ENCODE measurements at places on chromosomes 13 and 19.
A peak's percentile ranks its signal among the peaks of the same experiment; 100 is the strongest.

GRCh38 chr19:33724721-33725060 is 72.0 kb upstream of the KCTD15 start:
- peak; percentile 98 for DNase-seq

DNA sequence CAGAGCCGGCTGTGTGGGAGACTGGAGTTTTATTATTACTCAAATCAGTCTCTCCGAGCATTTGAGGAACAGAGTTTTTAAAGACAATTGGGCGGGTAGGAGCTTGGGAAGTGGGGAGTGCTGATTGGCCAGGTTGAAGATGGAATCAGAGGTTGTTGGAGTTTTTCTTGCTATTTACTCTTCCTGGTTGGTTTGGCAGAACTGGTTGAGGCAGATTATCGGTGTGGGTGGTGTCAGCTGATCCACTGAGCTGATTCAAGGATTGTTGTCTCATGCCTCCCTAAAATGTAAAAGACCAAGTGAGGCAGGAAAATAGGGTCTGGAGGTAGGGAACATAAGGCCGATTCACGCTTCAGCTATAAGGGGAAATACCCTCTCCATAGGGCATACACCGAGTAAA is 1.3 kb upstream of the TDRD12 start:
- DNase-seq = no peak

DNA sequence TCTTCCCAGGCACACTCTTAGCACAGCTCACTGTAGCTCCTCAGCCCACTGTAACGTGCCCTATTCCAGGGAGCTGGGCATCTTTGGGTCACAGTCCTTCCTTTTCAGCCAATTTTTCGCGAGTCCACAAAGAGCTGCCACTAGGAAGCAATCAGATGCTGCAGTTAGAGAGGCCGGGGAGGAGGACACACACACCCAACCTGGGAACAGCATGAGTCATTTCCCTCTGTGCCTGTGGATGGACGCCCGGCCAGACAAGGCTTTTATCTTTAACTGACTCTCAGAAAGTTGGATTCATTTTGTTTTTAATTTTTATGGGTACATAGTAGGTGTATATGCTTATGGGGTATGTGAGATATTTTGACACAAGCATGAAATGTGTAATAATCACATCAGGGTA is 918.6 kb downstream of the UQCRFS1 start:
- DNase-seq = no peak

DNA sequence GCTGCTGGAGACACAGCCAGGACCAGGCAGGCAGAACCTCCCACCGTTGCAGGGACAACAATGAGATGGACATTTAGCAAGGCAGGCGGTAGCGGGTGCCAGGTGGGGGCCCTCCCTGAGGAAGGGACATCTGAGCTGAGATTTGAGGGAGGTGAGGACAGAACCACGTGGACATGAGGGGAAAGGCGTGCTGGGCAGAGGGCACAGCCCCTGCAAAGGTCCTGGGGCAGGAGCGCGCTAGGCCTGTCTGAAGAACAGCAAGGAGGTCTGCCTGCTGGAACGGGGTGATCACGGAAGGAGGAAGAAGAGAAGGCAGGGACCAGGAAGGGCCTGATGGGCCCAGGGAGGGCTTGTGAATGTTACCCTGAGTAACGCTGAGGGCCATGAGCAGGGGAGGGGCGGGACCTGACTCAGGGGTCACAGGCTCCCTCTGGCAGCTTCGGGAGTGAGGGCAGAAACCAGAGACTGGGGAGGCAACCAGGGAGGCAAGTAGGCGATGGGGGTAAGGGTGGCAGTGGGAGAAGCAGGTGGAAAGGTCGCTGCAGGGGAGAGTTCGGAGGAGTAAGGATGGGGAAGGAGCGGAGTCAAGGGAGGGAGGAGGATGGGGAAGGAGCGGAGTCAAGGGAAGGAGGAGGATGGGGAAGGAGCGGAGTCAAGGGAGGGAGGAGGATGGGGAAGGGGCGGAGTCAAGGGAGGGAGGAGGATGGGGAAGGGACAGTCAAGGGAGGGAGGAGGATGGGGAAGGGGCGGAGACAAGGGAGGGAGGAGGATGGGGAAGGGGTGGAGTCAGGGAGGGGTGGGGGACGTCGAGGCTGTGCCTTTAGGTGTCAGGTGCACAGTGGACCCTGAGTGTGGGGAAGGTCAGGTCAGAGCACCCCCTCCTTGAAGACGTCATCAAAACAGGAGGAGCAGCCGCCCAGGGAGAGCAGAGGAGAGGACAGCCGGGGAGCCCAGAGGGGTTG is 15.7 kb upstream of the B3GNT3 start:
- no peak for DNase-seq

- no peak for DNase-seq
Observed at GRCh38 chr13:38008636-38009035, 139.1 kb upstream of the TRPC4 start.

DNA sequence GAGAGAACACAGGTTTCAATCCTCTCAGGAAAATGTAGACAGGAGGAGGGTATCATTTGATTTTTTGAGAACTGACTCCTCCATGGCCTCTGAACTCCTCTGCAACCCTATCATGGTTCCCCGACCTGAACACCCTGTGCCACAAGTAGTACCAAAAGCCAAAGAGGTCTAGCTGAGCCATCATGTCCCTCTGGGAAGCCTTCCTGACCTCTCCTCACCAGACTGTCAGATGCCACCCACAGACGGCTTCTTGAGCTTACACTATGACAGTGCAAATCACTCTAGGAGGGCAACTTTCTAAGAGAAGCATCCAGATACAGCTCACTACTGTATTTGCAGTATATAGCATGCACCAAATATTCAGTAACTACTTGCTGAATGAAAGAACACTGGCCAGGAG is 3.7 kb downstream of the HNRNPL start:
- no peak for DNase-seq

DNA sequence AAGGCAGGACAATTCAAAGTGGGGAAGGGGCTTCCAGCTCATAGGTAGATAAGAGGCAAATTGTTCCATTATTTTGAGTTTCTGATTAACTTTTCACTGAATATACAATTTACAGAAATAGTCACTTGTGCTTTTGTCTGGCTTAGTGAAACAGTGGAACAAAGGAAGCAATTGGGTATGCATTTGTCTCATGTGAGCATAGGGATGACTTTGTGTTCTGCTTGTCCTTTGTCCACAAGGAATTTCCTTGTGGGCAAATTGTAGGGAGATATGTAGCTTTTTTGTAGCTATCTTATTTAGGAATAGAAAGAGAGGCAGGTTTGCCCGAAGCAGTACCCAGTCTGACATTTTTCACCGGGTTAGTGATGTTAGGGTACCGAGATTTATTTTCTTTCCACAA is 1224.8 kb downstream of the SLITRK1 start:
- no peak for DNase-seq

DNA sequence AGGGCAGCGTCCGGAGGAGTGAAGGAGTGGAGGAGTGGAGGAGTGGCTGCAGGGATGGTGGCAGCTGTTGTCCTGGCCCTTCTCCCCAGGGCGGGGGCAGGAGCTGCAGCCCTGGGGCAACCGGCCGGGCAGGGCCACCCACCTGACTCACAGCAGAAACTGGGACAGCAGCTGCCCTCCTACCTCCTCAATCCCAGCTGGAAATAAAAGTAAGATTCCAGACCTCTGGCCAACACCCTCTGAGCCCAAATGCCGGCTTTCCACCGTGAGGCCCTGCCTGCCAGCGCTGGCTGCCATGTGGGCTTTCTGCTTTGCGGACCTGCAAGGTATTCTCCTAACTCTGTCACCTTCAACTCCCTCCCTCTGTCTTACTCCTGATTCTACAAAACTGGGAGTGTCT is 3.3 kb upstream of the CLPP start:
- DNase-seq = no peak

- no peak for DNase-seq
Observed at GRCh38 chr13:27853861-27854260, 61.6 kb downstream of the GSX1 start.

DNA sequence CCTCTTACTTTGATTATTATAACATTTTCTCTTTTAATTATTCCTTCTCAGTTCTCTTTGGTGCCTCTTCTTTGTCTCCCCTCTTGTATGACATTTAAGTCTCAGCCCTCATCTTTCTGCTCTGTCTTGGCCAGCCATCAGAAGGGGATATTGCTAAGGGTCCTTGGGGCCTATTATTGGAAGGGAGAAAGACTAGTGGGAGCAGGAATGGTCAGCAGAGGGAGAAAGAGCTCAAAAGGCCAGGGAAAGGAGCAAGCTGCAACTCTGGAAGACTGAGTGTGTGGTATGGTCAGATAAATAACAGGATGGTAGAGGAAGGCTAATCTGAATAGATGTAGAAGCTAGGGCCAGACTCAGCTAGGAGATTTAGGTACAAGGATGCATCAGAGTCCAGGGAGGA is 336.9 kb downstream of the TDRD3 start:
- DNase-seq = no peak

DNA sequence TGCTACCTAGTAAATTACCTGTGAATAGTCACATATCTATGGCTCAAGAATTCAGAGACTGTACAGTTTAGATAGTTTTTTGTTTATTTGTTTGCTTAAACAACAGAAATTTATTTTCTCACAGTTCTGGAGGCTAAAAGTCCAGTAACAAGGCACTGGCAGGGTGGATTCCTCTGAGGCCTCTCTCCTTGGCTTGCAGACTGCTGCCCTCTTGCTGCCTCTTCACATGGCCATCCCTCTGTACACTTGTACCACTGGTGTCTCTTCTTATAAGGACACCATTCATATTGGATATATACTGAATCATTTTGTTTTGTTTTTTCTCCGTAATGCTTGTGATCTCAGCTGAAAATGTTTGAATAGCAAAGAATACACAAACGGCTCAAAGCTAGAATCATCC is 56.4 kb upstream of the MIR17HG start:
- no peak for DNase-seq

- peak; percentile 79 for DNase-seq
Observed at GRCh38 chr13:29472332-29472961, 123.0 kb downstream of the SLC7A1 start.

DNA sequence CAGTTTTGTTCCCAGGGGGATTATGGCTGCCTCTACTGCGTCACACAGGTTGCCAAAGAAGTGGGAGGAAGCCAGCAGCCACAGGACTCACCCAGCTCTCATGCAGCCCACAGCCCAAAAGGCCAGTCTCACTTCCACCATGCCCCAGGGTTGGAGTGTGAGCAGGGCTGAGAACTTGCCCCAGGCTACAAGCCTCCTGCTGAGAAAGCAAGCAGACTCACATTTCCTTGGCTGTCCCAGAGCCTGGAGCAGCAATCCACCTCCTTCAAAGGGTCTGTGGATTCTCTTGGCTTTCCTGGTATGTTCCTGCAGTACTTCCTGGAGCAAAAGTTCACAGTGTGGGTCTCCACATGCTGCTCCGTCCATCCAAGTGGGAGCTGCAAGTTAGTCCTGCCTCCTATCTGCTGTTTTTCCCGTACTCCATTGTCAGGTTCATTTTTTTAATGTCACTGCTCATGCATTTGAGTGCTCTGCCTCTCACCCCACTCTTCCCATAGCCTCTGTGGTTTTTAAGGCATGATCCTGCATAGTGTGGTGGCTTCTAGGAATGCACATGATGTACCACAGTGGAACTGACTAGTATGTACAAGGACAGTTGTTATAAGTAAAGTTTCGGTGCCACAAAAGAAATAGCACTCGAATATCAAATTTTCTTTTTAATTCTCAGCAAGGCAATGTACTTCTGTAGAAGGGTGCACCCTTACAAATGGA is 56.2 kb upstream of the ARHGEF7 start:
- DNase-seq = no peak

DNA sequence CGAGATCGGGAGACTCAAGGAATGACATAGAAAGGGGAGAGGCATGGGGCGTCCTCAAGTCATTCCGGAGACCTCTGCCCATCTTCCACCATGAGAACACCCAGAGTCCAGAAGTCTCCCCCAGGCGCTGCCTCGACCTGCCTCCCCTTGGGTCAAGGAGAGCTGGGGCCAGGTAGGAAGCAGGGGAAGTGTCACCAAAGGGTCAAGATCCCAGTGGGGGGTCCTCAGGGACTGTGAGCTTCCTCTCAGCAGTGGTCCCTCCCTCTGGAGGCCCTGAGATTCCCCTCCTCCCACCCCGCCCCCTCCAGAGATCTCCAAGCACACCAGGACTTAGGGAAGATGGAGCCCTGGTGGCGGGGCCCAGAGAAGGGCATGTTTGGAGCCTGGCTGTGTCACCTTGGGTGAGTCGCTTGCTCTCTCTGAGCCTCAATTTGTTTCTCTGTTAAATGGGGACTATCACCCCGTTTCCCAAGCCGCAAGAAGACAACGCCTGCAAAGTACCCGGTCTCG is 919 bp downstream of the DACT3 start:
- DNase-seq = peak; percentile 20

DNA sequence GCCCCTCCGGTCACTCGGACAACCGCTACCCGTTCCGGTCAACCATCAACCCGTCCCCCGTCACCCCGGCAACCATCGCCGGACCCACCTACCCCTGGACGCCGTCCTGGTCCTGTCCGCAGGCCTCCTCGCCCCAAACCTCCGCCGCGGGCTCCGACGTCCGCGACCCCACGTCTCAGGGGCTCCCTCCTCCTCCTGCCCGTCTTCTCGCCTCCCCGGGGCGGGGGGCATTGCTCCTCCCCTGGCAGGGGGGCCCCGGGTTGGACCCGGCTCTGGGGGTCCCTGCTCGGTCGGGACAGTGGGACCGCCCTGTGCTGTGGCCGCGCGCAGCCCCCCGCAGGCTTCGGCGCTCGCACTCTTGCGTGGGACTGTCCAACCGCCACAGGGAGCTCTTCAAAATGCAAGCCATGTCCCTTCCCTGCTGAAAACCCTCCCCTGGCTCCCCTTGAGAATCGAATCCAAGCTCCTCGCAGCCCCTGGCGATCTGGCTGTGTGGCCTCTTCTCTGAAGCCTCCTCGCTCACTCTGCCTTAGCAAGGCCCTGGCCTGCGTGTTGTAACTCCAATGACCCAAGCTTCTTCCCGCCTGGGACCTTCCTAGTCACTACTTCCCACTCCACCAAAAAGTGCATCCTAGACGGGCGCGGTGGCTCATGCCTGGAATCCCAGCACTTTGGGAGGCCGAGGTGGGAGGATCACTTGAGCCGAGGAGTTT is 8.4 kb downstream of the EPHX3 start:
- no peak for DNase-seq

DNA sequence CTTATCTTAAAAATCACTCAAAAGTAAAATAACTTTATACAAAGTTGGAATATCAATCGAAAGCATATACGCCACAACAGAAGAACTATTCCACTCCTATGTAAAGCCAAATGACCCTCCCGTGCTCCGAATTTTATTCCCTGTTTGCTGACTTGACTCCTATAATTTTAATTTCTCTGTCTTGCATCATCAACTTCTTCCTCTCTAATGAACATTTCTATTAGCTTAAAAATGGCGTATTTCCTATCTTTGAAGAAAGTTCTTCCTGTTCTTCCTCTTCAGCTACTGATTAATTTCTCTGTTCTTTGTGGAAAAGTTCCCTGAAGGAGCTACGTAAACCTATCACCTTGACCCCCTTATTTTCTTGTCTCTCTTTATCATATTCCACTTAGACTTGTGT is 389.3 kb downstream of the LMO7 start:
- no peak for DNase-seq

- no peak for DNase-seq
Observed at GRCh38 chr13:34108410-34108809, 290.5 kb downstream of the RFC3 start.

DNA sequence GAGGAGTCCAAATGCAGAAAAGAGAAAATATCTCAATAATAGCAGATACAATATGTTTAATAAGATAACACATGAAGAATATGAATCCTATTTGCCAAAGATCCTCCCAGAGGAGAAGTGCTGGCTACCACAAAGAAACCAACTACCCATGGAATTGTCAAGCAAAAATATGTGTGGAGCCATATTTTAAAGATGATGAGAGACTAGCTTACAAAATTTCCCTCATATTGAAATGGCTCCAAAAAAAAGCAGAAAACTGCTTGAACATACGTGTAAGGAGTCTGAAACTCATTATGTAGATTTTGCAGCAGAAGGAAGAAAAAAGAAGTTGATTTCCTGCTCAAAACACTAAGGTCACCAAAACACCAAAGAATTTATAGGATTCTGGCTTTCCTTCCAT is 94.2 kb downstream of the USP12 start:
- no peak for DNase-seq
